ENCODE measurements at places on chromosomes 12 and 14. TPM values are rescaled to one million over a fixed set of nuclear protein-coding genes. Genes with fewer than 3 reads are reported as not detected.

Gene RNASE7
- total RNA-seq: not detected

Gene TMCC3
- 1.0 TPM for total RNA-seq

Gene PMCH
- total RNA-seq: not detected

Gene SIX1
- total RNA-seq: 7.8 TPM

Gene BDKRB1
- total RNA-seq: 1.8 TPM

Gene NID2
- 16.7 TPM for total RNA-seq

Gene STYK1
- total RNA-seq: 0.23 TPM

Gene CCDC197
- not detected for total RNA-seq

Gene CCDC177
- total RNA-seq: not detected

Gene RPGRIP1
- total RNA-seq: 0.37 TPM

Gene SLC39A2
- total RNA-seq: not detected
